ENCODE measurements at places on chromosomes 16 and 17. TPM values are rescaled to one million over a fixed set of nuclear protein-coding genes. Genes with fewer than 3 reads are reported as not detected.

Gene GDPD1
- total RNA-seq = 3.2 TPM

Gene TPPP3
- 11.1 TPM for total RNA-seq

Gene SLFN14
- not detected for total RNA-seq

Gene RGS11
- total RNA-seq = 7.0 TPM

Gene MT1A
- 15.3 TPM for total RNA-seq

Gene SLC26A11
- total RNA-seq = 3.1 TPM

Gene ASPHD1
- total RNA-seq = 0.85 TPM

Gene MARF1
- total RNA-seq = 43.1 TPM

Gene TRPV3
- total RNA-seq = 1.7 TPM

Gene TBC1D3I
- total RNA-seq = not detected

Gene PYY
- total RNA-seq = not detected

All from heart left ventricle (tissue), 16 donors.